ENCODE measurements at places on chromosomes 7 and 10. TPM values are rescaled to one million over a fixed set of nuclear protein-coding genes. Genes with fewer than 3 reads are reported as not detected.

GRCh38 chr7:28790467-28790866 is 167.7 kb downstream of the TRIL start:
- DNase-seq, result peak; percentile 45

DNA sequence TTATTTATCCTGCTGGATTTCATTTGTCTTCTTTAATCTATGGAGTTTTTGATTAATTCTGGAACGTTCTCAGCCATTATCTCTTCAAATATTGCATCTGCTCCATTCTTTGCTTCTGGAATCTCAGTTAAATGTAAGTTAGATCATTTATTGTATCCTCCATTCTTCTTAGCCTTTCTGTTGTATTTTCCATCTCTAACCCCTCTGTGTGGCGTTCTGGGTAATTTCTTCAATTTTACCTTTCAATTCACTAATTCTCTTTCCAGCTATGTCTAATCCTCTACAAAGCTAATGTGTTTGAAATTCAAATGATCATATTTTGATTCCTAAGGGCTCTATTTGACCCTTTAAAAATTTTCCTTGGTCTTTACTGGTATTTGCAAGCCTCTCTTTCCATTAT is 92.4 kb downstream of the CDH23 start:
- DNase-seq, result no peak

- no peak for DNase-seq
Measured at GRCh38 chr10:2993636-2994035, 73.7 kb upstream of the PFKP start.

Gene SCRN1
- total RNA-seq, result 35.7 TPM

- DNase-seq, result no peak
Measured at GRCh38 chr10:101814466-101815071, 3.7 kb downstream of the OGA start.

- peak; percentile 33 for DNase-seq
Measured at GRCh38 chr10:76902949-76903348, 734.7 kb downstream of the KCNMA1 start.

Gene SPDYE11
- total RNA-seq, result not detected

Gene RNF32
- 1.8 TPM for total RNA-seq

DNA sequence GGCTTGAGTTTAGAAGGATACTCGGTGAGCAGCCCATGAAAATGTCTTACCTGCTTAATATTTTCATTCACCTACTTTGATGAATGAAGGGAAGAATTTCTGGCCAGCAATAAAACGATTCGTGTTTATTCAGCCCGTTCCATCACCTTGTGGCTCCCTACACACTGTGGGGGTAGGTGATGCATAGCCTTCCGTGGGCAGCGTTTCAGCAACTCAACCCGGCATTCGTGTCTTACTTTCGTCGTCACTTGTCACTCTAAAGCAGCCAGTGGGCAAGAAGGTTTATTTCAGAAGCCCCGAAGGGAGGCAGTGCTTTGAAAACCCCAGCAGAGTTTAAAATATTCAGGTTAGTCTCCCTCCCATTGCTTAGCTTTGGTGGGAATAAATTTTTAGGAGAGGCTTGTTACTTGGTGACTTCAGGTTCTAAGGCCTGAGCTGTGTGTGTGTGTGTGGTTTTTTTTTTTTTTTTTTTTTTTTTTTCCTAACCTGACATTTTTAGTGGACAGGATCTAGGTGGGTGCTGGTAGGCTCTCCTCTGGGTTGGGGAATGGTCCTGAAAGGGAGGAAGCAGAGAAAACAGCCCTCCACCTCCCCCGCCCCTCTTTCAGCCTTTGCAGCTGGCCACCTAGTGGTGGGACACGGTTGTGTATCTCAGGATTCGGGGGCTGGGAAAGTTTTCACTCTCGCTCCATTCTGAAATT is 1.8 kb downstream of the GRK5 start:
- DNase-seq, result peak; percentile 56

Gene MDFIC
- 28.6 TPM for total RNA-seq

DNA sequence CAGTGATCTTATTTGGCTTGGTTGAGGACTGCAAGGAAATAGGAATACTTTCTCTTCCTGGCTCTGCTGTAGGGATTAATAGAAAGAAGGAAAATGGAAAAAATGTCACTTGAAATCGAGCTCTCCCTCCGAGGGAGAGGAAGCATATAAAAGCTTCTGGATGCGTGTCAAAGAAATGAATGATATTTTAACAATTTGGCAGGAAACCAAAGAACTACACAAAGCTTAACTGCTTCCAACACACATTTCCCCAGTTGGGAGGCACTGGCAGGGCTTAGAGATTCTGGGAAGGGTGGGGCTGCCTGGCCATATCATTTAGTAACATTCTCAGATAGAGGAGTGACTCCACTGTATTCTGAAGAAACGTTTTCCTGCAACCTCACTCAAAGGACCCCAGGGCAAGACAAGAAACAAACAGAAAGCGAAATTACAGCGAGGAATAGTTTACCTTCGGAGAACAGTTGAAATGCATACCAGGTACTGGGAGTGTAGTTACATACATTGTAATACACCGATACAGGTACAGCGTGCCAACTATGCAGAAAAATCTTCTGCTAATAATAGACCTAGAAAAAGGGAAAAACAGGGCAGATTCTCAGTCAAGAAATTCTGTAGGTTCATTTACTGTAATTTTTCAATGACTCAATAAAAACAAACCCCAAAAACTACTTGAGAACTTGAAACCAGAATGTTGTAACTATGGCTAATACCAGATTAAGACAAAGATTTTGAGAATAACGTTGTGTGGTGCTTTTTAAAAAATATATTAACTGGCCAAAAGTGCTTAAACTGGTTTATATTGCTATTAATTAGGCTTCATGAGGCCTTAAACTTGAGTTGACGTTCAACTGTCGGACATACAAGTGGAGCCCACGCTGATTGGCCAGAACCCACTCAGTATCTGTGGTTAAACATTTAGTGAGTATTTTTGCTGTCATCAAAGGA is 75.7 kb upstream of the ASAH2 start:
- DNase-seq, result peak; percentile 76

GRCh38 chr7:25399000-25399750 is 170.9 kb upstream of the NPVF start:
- DNase-seq, result no peak

GRCh38 chr7:100088621-100089457 is at the start of gene COPS6:
COPS6 (plus strand) TSS chr7:100088969; CDS start chr7:100088991, 22 bp downstream.
- peak; percentile 81 for DNase-seq

Gene ASIC3
- 0.76 TPM for total RNA-seq

Gene COL13A1
- 8.6 TPM for total RNA-seq

Gene TMEM273
- total RNA-seq, result not detected

Gene AUTS2
- total RNA-seq, result 2.2 TPM

DNA sequence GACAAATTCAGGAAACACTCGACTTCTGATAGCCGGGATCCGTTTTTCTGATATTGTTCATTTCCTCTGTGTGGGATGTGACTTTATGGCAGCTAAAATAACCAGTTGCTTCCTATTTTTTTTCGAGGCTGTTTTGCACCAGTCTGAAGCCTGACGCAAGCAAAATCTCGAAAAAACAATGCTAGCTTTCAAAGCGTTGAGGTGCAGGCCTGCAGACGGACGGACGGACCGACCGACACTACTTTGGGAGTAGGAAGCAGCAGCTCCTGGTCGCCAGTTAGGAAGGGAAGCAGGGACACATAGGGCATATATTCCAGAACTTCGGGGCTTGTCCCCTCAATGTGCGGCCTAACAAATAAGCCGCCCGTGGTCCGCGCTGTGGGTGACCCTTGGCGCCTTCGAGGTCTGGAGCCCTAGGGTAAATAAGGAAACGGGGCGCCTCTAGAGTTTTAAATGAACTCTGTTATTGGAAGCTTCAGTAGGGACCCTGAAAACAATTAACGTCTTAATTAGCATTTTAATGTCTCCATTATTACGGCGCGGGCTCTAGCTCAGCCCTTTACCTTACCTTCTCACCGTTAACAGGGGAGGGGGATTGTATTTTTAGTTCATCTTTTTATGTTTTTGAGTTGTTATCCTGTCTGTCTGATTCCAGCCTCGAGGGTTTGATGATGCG is 1.3 kb downstream of the HHEX start:
- DNase-seq, result no peak

Gene NEURL1
- not detected for total RNA-seq

DNA sequence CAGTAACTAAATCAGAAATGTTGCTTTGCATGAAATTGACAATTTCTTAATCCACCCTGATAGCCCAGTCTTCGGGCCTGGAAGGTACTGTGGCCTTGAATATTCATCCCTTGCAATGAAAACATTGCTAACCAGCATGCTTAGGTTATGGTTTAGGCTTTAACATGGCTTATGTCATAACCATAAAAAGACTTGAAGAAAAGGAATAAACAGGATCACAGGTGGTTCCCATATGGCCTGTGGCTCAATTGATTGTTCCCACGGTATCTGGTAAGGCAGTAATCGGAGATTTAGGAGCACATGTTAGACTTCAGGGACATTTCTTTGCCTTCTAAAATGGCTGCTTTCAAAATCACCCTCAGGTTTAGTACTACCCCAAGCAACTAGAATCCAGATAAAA is 139.5 kb downstream of the ST7 start:
- DNase-seq, result no peak

DNA sequence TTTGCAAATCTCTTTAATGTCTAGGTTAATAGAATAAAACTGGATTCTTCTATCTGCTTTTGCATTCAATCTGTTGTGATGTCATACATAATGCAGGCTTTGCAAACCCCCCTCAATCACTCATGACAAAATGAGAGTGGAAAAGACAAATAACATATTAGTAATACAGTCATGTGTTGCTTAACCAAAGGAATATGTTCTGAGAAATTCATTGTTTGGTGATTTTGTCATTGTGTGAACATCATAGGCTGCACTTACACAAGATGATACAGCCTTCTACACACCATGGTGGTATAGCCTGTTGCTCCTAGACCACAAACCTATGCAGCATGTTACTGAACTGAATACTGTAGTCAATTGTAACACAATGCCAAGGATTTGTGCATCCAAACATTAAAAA is 87.3 kb upstream of the SEC61G start:
- DNase-seq, result no peak

DNA sequence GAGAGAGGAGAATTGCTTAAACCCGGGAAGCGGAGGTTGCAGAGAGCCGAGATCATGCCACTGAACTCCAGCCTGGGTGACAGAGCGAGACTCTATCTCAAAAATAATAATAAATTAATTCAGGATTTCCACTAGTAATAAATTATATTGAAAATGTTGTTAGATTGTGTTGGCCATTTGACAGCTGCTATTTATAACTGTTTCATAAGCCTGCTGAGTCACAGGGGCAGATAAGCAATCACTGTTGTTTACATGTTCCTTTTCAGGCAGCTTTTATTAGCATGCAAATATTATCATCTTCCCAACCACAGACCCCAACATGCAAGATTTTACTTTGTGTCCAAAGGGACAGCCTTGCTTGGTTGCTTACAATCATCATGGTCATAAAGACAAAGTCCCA is 49.5 kb upstream of the ZNF138 start:
- no peak for DNase-seq

GRCh38 chr10:5046410-5046809 is 42.8 kb upstream of the AKR1C2 start:
- no peak for DNase-seq

All from MG63 (cell line).